ENCODE measurements at places on chromosomes 1 and 21.

DNA sequence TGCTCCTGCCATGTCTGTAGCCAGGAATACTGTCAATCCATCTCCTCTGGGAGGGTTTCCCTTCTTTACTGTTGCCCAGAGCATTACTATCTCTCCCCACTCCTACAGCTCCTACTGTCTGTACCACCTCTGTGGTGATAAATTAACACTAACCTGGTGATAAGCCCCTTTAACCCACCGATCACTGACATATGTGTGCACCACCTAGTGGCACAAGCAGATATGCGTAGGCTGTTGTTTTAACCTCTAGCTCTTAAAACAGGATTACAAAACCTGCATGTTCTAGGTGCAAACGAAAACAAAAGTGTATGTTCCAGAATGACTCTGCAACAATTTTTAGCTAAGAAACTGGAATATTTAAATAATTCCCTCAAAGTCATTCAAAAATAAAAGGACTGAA, 93.9 kb upstream of the BEND5 start:
- no peak for DNase-seq

DNA sequence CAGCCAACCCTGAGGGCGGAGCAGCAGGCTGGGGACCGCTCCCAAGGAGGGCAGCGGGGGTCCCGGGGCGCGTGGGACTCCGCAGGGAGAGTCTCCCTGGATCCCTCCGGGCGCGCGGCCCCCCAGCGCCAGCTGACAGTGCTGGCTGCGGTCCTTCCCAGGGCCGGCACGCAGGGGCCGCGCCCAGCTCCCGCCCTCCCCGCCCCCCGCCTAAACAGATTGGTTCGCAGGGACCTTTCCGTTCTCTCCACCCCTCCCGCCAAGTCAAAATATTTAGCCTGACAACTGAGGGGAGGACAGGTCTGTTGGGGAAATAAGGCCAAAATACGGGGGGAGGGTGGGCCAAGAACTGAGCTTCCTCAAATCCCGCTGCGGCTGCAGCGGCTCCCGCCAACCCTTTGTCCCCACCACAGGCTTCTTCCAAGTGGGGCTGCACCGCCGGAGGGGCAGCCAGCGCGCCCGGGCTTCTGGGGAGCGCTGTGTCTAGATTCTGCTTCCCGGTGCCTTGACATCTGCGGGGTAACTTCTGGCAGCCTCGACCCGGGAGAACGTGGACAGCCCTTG, at the start of gene INSRR:
TSS of gene INSRR (minus strand) at position 159 of the 564 bp plus-strand sequence. CDS start 496 bp downstream, outside the sequence.
- DNase-seq = no peak

- no peak for DNase-seq
Measured at GRCh38 chr21:20418353-20418752, 579.9 kb upstream of the NCAM2 start.

DNA sequence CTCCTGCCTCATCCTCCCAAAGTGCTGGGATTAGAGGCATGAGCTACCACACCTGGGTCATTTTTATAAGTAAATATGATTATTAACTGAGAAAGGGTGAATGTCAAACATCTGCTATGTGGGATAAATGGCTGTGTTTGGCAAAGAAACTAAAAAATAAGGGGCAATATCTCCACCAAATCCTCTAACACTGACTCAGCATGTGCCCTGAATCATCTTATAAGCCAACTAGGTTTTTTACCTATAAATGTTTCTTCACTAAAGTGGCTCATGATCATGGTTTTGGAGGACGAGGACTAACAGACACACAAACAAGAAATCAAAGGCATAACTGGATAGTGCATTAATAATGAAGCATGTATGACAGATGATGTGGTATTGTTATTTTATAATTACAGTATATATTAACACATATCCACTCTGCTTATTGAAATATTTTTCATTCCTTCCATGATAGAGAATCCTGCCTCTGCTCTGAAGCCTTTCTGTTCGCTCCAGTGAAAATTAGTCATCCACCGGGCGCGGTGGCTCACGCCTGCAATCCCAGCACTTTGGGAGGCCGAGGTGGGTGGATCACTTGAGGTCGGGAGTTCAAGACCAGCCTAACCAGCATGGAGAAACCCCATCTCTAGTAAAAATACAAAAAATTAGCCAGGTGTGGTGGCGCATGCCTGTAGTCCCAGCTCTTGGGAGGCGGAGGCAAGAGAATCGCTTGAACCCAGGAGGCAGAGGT, 11.7 kb upstream of the ARHGAP29 start:
- no peak for DNase-seq

GRCh38 chr1:78649628-78650027, at the start of gene IFI44:
Gene IFI44, plus strand, starts transcription at chr1:78649831. Its CDS starts 365 bp downstream, at chr1:78650196.
- peak; percentile 48 for DNase-seq

GRCh38 chr1:61254634-61255357, 172.4 kb downstream of the NFIA start:
- no peak for DNase-seq

DNA sequence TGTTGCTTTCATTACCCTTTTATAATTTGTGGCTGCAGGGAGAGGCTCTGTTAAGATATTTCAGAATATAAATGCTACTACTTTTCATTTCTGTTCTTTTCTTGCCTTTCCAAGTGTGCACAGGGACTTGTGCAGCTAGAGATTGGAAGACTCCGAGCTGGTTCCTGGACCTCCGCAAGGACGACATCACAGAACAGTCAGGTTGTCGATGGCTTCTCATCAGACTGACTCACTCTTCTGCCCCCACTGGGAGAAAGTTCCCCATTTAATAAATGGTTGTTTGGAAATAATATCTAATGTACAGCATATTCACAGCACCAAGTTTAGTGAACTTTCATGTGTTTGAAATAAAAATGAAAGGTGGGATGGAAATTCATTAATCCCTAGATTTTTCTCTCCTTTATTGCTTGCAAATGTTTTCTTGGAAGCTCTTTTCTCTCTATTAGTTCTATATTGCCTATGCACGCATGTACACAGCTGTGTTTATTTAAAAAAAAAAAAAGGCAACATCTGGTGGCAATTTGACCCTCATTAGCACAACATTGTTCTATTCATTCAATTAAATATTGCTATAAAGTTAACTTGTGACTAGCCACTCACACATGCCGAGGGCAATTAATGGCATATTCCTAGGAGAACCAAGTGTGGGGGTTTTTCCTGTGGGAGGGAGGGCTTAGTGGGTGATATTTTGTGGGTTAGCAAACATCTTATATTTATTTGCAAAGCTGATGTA, 77.5 kb upstream of the L1TD1 start:
- DNase-seq = no peak

- peak; percentile 29 for DNase-seq
Measured at GRCh38 chr1:226608699-226609505, 60.3 kb downstream of the STUM start.

- DNase-seq = no peak
Measured at GRCh38 chr1:84020151-84020550, 21.2 kb upstream of the TTLL7 start.

GRCh38 chr1:54028306-54029251, 10.6 kb upstream of the LDLRAD1 start:
- DNase-seq = no peak

DNA sequence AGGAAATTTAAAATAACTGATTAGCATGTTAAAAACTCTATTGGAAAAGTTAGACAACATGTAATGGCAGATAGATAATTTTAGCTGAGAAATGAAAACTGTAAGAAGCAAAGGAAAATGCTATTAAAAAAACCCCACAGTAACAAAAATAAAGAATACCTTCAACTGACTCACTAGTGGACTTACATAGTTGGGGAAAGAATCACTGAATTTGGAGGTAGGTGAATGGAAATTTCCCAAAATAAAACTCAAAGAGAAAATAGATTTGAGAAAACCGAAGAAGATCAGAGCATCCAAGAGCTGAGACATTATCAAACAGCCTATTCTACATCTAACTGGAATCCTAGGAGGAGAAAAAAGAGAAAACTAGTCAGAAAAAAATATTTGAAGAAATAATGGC, 34.7 kb downstream of the PDE4B start:
- no peak for DNase-seq

- no peak for DNase-seq
Measured at GRCh38 chr1:32861904-32862695, 8.6 kb downstream of the FNDC5 start.

DNA sequence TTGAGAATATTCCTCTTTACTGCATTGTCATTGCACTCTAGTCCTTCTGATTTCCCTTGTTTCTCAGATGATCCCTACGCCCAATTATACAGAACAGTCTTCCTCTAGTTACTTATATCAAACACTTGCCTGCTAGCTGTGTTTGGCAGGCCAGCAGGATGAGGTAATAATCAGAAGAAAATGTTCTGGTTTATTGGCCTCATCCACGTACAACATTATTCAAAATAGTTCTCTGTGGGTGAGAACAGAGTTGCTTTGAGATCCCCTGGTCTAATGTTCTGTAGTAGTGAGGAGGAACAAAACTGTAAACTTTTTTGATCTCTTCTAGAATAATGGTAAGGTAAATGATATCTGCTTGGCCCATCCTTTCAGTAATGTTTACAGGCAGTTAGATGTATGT, 22.3 kb upstream of the C1orf105 start:
- DNase-seq = no peak

GRCh38 chr1:180837020-180837419, 75.7 kb upstream of the KIAA1614 start:
- no peak for DNase-seq

- no peak for DNase-seq
Measured at GRCh38 chr21:35077975-35078374, 28.9 kb upstream of the RUNX1 start.
